ENCODE measurements at places on chromosomes 4 and X.

DNA sequence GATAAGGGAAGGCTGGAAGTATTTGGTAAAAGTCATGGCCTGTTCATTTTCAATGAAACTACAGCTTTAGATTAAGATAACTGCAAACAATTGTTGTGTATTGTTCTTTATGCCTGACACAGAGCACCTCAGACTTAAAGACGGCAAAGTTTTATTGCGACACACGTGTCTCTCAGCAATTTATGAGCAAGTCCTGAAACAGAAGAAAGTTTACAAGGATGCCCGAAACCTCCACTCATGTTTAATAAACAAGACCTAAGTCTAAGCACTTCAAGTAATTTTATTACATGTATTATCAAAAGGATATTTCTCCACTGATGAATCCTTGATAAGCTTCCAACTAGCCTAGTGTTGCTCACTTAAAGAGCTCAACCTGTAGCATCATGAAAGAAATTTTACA lies 51.0 kb downstream of the DHX15 start:
- peaks cover 73% of the 10 kb centered on the region for H3K36me3 ChIP-seq
- H3K27me3 ChIP-seq = no peaks in the 10 kb centered on the region
- DNase-seq = no peak

GRCh38 chr4:74327762-74328161 lies 19.5 kb downstream of the EPGN start:
- no peak for DNase-seq
- H3K4me1 ChIP-seq = peaks cover 73% of the 10 kb centered on the region
- peak overlapping the region; percentile 88 for H3K4me3 ChIP-seq
- H3K27me3 ChIP-seq = no peaks in the 10 kb centered on the region

- no peak overlapping the region for H3K4me3 ChIP-seq
- H3K27me3 ChIP-seq = no peaks in the 10 kb centered on the region
- no peak for DNase-seq
Measured at GRCh38 chr4:77104388-77104787, 28.6 kb upstream of the CCNI start.

- H3K4me3 ChIP-seq = no peak overlapping the region
- no peaks in the 10 kb centered on the region for H3K27me3 ChIP-seq
- no peak overlapping the region for H3K27ac ChIP-seq
- peaks cover 22% of the 10 kb centered on the region for H3K36me3 ChIP-seq
- H3K4me1 ChIP-seq = peaks cover 22% of the 10 kb centered on the region
- no peak for DNase-seq
Measured at GRCh38 chr4:145887241-145887991, 51.2 kb downstream of the ZNF827 start.

- no peak overlapping the region for H3K4me3 ChIP-seq
- H3K4me1 ChIP-seq = peaks cover 46% of the 10 kb centered on the region
- no peaks in the 10 kb centered on the region for H3K27me3 ChIP-seq
- DNase-seq = peak; percentile 50
- H3K27ac ChIP-seq = no peak overlapping the region
Measured at GRCh38 chr4:153082322-153083301, 121.6 kb upstream of the TRIM2 start.

- H3K4me1 ChIP-seq = no peaks in the 10 kb centered on the region
- H3K27ac ChIP-seq = no peak overlapping the region
- H3K36me3 ChIP-seq = no peaks in the 10 kb centered on the region
- no peaks in the 10 kb centered on the region for H3K27me3 ChIP-seq
- no peak overlapping the region for H3K4me3 ChIP-seq
Measured at GRCh38 chr4:130468340-130468739, 1372.4 kb downstream of the C4orf33 start.

- H3K27ac ChIP-seq = no peak overlapping the region
- H3K27me3 ChIP-seq = no peaks in the 10 kb centered on the region
- no peaks in the 10 kb centered on the region for H3K36me3 ChIP-seq
- no peaks in the 10 kb centered on the region for H3K4me1 ChIP-seq
- H3K4me3 ChIP-seq = no peak overlapping the region
- no peak for DNase-seq
Measured at GRCh38 chrX:35858906-35859305, 60.6 kb upstream of the CFAP47 start.

- peaks cover 54% of the 10 kb centered on the region for H3K4me1 ChIP-seq
- H3K27ac ChIP-seq = no peak overlapping the region
- H3K27me3 ChIP-seq = no peaks in the 10 kb centered on the region
- no peaks in the 10 kb centered on the region for H3K36me3 ChIP-seq
- H3K4me3 ChIP-seq = no peak overlapping the region
Measured at GRCh38 chr4:3301450-3302172, 8.8 kb downstream of the RGS12 start.

GRCh38 chr4:80186676-80187075 lies 10.6 kb upstream of the PRDM8 start:
- no peak overlapping the region for H3K4me3 ChIP-seq
- H3K36me3 ChIP-seq = peaks cover 20% of the 10 kb centered on the region
- peaks cover 19% of the 10 kb centered on the region for H3K4me1 ChIP-seq
- DNase-seq = no peak
- no peak overlapping the region for H3K27ac ChIP-seq
- peaks cover 3% of the 10 kb centered on the region for H3K27me3 ChIP-seq

All from common myeloid progenitor, CD34-positive (primary cell).